ENCODE measurements at places on chromosomes 1 and 21. TPM values are rescaled to one million over a fixed set of nuclear protein-coding genes. Genes with fewer than 3 reads are reported as not detected.

The NUF2 gene
- total RNA-seq: 0.64 TPM

The S100B gene
- 0.62 TPM for total RNA-seq

The CAPN8 gene
- total RNA-seq: not detected

The C1orf226 gene
- 1.7 TPM for total RNA-seq

The DCST1 gene
- total RNA-seq: not detected

The PTPN22 gene
- total RNA-seq: 0.34 TPM

The PRXL2B gene
- 20.9 TPM for total RNA-seq

The S100A16 gene
- 164 TPM for total RNA-seq

The OR2T35 gene
- not detected for total RNA-seq

The NBPF15 gene
- total RNA-seq: 11.5 TPM

The CFHR5 gene
- total RNA-seq: not detected

The ANKRD35 gene
- total RNA-seq: 4.2 TPM

The SYCP1 gene
- total RNA-seq: not detected

The FAM72D gene
- total RNA-seq: not detected

The STUM gene
- 0.73 TPM for total RNA-seq

The ARL8A gene
- total RNA-seq: 12.6 TPM
